GM03348 (cell line): ENCODE measurements at places on chromosomes 11 and 22.

DNA sequence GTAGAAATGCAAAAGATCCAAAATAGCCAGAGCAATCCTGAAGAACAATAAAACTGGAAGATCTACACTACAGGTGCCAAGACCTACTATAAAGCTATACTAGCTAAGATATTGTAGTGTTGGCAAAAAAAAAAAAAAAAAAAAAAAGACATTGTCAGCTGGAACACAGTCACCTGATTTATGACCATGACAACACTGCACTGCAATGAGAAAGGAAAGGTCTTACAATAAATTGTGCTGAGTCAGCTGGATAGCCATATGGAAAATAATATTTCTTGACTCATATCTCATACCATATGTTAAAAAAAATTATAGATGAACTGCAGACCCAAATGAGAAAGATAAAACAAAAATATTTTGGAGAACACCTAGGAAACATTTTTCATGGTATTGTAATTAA is 3.1 kb upstream of the PANX3 start:
- no peak for DNase-seq

DNA sequence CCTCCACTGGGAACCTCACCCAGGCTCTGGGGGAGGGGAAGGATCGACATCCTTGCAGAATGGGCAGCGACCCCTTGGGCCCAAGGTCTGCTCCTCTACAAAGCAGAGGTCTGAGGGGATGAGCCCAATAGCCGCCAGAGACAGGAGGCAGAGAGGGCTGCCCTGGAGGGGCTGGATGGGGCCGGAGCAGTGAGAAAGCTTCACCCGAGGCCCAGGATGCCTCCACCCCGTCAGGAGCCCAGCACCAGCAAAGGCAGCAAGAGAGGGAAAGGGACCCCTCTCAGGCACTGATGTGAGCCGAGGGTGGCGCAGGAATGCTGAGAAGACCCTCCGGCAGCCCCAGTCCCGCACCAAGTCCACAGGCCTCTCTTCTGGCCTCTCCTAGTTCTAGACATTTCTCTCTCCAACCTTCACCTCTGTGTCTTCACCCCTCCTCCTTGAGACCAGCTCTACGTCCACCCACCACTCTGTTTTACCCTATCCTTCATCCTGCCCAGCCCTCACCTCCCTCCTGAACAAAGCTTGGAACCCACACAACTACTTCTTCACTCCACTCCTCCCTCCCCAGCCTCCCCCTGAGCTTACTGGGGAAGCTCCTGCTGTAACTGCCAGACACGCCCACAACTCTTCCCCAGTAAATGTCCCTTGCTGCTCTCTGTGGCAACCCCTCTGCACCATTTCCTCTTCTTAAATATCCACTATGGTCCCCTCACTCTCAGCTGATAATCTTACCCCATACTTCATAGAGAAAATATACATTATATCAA is 131.9 kb downstream of the MPPED1 start:
- no peak for DNase-seq

DNA sequence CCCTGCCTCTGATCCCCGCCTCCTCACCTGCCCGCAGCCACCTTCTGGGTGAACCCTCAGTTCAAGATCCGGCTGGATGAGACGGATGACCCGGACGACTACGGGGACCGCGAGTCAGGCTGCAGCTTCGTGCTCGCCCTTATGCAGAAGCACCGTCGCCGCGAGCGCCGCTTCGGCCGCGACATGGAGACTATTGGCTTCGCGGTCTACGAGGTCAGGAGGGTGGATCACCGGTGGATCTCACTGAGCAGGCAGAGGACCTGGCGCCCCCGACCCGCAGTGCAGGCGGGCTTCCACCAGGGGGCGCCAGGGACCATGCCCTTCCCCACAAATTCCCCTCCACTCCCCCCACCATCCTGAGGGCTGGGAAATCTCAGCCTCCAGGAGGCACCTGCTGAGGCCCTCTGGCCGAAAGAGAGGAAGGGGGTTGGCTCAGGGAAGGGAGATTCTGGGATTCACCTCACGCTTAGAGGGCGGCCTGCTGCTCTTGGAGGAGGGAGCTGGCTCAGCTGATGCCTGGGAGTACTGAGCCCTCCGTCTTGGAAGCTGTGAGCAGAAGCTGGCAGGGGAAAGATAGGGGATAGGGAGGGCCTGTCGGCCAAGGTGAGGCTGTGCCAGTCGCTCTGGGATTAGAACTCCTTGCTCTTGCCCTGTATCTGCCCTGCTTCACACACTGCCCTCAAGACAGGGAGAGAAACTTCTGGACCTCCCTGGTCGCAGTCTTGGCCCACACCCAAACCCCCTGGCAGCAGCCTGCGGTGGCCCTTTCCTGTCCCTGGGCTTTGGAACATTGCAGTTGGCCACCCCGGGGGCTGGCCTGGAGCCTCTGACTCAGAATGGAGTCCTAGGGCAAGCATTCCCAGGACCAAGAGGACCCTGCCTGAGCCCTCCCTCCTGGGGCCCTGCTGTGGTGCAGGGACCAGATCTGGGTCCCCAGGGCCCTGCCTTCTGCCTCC is 23.2 kb downstream of the CAPN1 start:
- DNase-seq = peak; percentile 85

GRCh38 chr11:78694152-78694551 is 119.5 kb upstream of the NARS2 start:
- no peak for DNase-seq
